ENCODE measurements at places on chromosomes 2 and 18. TPM values are rescaled to one million over a fixed set of nuclear protein-coding genes. Genes with fewer than 3 reads are reported as not detected.

MAB21L4 gene
- total RNA-seq = 69.5 TPM

SF3B1 gene
- total RNA-seq = 223 TPM

HOXD13 gene
- 0.19 TPM for total RNA-seq

DPP4 gene
- 4.1 TPM for total RNA-seq

UGT1A8 gene
- total RNA-seq = not detected

ZNF519 gene
- total RNA-seq = 5.8 TPM

SPR gene
- 14.1 TPM for total RNA-seq

CIDEA gene
- total RNA-seq = 17.5 TPM
